ENCODE measurements at places on chromosomes 3 and 15.
A peak's percentile ranks its signal among the peaks of the same experiment; 100 is the strongest.

GRCh38 chr3:58464866-58465265 lies 27.0 kb upstream of the KCTD6 start:
- DNase-seq: no peak

DNA sequence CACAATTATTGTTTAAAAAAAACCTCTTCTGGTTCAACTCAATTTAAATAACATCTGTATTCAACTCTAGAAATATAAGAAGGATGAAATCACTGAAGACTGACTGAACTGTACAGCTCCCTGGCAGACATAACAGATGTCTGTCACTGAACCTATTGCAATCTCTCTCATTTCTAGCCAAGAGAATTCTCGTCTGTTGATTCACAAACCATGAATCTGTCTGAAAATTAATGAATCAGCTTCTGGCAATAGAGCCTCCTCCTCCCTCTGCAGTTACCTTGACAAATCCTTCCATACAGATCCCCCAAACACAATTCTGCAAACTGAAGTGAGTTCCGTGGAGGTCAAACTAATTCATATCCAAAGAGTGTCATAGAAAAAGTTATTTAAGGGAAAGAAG lies 561.4 kb downstream of the PYDC2 start:
- DNase-seq: no peak

DNA sequence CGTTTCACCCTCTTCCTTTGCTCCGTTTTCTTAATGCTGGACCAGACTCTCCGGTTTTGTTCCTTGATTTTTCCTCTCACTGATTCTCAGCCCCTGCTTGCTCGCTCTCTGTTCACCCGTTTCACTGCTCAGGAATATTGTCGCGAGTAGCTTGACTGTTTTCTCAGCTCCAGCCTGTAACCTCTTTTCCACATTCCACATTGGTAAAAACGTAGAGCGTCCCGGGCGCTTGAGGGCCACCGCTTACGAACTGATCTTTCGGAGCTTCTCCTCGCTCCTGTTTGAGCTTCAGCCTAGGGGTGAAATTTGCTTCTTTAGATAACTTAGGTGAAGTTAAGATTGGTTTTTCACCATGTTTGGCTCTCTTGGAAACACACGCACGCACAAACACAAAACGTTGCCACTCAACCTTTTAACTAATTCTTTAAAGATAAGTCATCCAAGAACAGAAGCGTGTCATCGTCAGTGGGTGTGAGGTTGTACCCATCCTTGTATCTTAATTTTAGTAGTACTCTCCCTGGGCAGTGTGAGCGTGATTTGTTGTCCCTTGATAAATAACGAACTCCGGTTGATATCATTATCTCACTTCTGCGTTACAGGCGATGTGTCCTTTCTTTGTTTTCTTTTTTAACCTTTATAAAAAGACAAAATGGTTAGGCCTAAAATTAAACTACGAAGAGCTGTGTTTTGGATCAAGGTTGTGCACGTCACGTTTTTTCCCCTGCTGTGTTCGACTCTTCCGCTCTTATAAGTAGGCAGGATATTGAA lies 1.0 kb downstream of the PAK2 start:
- DNase-seq: peak; percentile 6

- no peak for DNase-seq
Measured at GRCh38 chr15:27361438-27361837, 390.5 kb downstream of the GABRG3 start.

- DNase-seq: no peak
Measured at GRCh38 chr3:37520907-37521341, 340.8 kb upstream of the CTDSPL start.

- no peak for DNase-seq
Measured at GRCh38 chr3:1600700-1601418, 497.8 kb upstream of the CNTN4 start.

DNA sequence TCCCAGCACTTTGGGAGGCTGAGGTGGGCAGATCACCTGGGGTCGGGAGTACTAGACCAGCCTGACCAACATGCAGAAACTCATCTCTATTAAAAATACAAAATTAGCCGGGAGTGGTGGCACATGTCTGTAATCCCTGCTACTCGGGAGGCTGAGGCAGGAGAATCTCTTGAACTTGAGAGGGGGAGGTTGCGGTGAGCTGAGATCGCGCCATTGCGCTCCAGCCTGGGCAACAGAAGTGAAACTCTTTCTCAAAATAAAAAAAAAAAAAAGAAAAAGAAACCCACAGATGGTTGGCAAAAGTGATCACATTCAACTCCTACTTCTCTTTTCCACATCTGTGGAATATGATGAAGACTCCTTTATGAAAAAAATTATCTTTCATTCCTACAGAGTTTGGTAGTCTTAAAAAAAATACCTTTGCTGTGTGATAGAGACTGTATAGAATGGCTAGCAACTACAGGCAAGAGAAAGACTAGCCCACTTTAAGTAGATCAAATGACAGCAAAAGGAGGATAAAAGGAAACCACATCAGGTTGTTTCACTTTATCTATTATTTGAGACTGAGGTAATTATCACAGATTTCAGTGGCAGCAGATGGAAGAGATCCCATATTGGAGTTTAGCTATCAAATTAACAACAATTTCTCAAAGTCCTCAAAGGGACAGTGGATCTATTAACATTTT lies 172.9 kb upstream of the TSPAN3 start:
- DNase-seq: no peak

DNA sequence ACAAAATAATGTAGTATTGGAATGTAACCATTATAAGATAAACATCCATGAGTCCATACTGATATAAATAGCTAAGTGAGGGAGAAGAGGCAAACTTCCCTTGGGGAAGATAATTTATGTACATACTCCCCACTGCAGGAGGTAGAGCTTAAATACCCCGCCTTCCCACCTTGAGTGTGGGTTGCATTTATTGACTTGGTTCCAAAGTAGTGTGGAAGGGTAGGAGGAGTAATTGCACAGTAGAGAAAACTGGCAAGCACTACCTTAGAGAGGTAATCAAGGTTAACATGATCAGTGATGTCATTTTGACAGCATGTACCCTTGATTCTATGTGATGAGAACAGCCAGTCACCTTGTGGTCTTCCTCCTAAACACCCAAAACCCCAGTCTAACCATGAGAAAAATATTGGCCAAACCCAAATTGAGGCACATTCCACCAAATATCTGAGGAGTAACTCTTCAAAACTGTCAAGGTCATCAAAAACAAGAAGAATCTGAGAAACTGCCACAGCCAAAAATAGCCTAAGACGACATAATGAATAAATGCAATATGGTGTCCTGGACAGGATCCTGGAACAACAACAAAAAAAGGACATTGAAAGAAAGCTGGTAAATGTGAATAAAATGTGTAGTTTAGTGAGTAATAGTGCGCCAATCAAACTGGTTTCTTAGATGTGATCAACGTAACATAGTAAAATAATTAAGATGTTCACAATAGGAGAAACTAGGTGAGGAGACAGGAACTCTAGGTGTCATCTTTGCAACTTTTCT lies 774 bp upstream of the CNOT10 start:
- DNase-seq: no peak

DNA sequence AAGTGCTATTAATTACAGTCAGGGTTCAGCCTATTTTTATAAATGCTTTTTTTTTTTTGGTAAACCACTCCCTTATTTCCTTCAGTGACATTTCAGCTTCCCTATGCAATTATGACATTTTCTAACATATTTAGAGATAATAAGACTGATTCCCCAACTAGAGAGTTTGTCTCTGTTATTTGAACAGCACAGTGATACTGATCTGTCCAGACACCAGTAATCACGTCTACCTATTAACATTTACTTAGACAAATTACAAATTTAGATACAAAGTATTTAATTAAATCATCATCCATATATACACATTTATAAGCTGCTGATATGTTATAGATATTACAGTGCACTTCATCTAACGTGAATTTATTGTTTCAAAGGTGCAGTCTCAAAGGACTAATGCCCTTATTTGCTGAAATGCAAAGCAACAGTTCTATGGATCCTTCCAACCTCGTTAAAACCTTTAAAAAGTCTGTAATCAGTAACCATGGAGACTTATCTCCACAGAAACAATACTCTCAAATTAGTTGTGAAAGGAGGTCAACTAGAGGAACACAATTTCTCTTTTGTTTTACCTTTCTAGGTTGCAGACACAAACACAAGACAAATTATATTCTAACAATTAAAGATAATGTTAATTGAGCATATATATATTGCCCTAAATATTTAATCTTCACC lies 1531.1 kb downstream of the SI start:
- DNase-seq: no peak

GRCh38 chr3:41434781-41435180 lies 235.5 kb downstream of the CTNNB1 start:
- no peak for DNase-seq

DNA sequence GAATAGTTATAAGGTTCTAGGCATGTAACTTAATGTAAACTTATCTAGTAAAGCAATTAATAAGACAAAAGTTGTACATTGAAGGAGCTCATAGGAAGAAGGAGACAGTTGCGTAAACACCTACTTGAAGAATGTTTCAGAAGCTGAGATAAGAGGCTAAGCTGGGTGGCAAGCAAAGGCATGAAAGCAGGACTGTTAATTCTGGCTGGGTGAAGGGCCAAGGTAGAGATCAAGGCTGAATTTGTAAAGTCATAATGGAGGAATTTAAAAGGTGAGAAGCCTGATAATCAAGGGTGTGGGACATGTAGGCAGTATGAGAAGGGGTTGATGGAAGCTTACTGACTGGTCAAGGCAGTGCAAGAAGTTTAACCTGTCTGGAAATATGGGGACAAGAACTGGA lies 80.4 kb upstream of the TGFBR2 start:
- DNase-seq: no peak

GRCh38 chr3:151410891-151411559 lies 26.5 kb upstream of the P2RY12 start:
- no peak for DNase-seq

GRCh38 chr3:4845882-4846281 lies 133.4 kb upstream of the BHLHE40 start:
- no peak for DNase-seq
